ENCODE measurements at places on chromosomes 4 and X.

DNA sequence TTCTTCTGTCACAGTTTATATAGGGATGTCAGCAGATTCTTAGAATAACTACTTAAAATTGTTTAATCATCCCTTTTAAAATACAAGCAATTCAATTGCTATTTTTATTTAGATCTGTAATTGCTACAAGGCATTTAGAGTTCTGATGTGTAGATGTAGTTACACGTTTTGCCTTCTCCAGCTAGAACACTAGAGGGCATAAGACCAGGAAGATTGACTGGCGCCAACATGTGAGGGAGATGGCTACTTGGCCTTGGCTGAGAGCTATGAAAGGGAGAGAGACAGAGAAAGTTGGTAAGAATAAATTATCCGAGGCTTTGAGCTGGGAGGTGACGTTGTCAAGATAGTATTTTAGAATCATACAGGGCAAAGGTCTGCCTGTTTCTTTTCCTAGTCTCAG lies 563.7 kb upstream of the PRKX start:
- DNase-seq = no peak

- DNase-seq = peak; percentile 21
Observed at GRCh38 chr4:128715616-128716015, 93.9 kb upstream of the JADE1 start.

GRCh38 chrX:131521824-131522223 lies 22.1 kb upstream of the OR13H1 start:
- DNase-seq = no peak

DNA sequence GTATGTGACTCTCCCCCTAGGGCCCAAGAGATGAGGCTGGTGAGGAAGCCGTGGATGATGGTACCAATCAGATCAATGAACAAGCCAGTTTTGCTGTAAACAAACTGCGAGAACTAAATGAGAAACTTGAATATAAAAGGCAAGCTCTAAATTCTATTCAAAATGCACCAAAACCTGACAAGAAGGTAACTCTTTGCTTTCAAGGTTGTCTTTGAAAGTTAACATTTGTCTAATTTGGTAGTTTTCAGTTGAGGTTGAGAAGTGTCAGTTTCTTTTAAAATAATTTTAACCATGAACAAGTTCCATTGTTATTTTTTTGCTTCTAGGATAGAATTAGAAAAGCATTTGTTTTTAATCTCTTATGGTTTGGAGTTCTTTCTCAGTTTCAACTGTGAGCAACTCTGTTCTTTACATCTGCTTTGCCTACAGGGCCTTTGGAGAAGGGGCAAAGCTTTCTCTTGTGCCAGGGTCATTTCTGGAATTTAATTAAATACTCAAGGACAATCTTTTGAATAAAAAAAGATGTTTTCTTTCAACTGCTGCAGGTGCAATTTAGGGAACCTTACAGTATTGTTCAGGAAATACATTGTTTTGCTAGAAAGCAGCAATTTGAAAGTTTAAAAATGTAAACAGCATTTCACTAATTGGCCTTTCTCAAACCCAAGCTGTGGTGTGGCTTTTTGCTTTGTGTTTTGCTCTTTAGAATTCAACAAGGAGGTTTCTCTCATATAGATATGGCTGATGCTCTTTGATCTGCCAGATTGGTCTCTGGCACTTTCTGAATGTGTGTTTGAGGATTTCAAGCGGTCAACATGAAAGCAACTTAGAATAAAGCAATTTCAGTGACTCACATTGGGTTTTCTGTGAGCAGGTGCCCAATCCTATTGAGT lies 62.9 kb downstream of the LRP2BP start:
- no peak for DNase-seq

- no peak for DNase-seq
Observed at GRCh38 chr4:185472103-185472542, 590 bp upstream of the CCDC110 start.

- peak; percentile 38 for DNase-seq
Observed at GRCh38 chr4:137599734-137600133, 67.4 kb upstream of the PCDH18 start.

DNA sequence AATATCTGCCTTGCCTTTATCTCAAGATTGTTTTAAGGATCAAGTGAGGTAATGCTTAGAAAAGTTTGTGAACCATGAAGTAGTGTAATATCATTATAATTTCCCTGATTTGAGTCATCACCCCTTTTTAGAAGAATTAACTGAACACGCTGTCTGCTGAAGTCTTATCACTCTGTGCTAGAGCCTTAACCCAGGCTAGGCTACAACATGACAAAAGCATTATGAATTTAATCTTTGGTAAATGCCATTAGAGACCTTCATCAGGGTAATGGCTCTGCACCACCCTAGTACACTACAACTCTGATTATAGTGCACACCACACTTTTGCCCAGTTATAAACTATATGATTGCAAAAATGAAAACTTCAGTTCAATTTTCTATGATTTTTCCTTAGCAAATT lies 118.3 kb downstream of the ADGRL3 start:
- no peak for DNase-seq

DNA sequence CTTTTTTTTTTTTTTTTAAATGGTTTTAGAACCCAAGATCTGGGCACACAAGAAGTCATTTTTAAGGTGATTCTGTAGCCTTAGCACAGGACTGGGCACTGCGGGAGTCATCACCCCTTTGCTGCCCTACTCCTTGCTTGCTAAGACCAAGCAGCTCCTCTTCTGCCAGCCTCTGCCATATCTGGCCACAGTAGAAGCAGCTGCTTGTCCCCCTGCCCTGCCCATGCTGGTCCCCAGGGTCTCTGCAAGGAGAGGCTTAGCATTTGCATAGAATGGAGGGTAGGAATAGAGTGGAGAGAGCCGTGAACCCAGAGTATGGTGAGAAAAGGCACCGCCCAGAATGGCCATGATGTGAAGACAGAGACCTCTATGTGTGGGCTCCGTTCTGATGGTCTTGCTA lies 109.3 kb downstream of the ADRA2C start:
- no peak for DNase-seq

- DNase-seq = peak; percentile 10
Observed at GRCh38 chr4:97367878-97368277, 775.4 kb downstream of the STPG2 start.

- DNase-seq = no peak
Observed at GRCh38 chr4:84648178-84648577, 65.3 kb downstream of the CDS1 start.

DNA sequence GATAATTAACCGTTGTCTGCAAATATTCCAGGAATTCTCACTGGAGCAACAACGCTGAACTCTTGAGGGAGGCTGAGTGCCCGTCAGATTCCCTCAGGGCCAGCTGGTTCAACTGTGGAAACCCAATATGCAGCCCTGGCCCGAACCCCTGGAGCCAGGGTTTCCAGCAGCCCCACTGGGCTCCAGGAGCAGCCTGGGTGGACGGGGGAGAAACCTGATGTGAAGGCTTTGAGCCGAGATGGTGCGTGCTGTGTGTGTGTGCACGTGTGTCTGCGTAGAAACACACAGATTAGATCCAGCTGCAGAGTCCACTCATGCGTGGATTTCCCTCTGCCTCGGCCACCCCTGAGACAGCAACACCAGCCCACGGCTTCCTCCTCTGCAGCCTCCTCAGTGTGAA lies 19.4 kb upstream of the SLC25A6 start:
- no peak for DNase-seq

DNA sequence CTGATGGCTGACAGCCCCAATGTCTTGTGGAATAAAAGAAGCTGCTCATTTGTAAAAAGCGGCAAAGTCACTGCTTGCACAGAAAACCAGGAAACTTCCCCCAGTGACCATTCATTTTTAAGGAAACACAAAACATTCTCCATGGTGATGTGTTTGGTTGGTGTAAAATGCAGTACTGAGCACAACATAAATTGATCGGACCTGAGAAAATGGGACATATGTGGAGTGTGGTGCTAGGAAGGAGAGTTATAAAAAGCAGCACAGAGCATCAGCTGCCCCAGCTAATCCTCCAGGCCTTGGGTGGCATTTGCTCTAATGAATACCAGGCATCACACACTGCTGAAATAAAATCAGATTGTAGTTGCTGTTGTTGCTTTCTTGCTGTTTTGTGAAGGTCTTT lies 55.2 kb downstream of the GLRA2 start:
- no peak for DNase-seq

- no peak for DNase-seq
Observed at GRCh38 chr4:113781439-113782040, 20.0 kb upstream of the CAMK2D start.

- no peak for DNase-seq
Observed at GRCh38 chrX:118901991-118902390, 72.4 kb upstream of the LONRF3 start.

DNA sequence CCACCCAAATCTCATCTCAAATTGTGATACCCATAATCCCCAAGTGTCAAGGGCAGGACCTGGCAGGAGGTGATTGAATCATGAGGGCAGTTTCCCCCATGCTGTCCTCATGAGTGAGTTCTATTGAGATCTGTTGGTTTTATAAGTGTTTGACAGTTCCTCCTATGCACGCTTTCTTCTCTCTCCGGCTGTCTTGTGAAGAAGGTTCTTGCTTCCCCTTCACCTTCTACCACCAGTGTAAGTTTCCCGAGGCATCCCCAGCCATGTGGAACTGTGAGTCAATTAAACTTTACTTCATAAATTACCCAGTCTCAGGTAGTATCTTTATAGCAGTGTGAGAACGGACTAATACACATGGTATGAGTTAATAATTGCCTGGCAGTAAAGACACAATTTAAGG lies 581.7 kb upstream of the AMOT start:
- no peak for DNase-seq

- DNase-seq = no peak
Observed at GRCh38 chr4:62410371-62411003, 1210.4 kb downstream of the ADGRL3 start.

DNA sequence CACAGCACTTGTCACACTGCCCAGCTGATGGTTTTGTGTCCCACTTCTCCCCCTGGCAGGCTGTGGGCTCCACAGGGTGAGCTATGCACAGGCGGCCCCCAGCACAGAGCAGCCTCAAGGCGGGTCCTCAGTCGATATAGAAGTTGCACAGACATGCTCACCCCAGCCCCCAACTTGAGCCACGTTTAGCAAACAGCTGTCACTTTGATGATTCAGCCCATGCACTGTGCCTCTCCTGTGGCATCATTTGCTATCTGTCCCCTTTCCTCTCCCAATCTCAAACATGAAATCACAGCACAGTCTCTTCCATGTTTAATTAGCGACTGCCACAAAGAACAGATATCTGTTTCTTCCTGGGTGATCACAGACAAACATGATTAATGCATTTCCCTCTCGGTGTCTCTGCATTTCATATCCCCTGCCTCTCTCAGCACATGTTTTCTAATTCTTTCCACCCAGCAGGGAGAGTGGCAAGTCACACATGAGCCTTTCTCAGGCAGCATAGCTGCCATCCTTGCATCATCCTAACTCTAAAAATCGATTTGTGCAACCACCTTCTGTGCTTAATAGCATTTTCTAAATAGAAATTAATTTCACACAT lies 204.9 kb downstream of the EVC2 start:
- no peak for DNase-seq

DNA sequence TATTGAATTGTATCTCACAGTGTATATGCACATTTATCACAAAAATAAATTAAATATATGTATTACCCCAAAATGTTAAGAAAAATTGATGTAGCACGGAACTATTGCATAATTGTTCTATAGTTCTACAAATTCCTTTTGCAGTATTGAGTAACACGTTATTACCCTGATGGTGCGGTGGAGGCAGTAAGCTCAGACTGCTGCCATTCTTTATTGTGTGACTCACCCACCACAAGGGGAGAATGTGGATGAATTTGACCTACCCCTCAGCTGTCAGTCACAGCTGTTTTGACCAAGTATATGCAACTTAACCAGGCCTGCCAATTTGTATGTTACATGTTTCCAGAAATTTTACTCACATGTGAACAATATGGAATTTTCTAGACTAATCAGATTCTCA lies 506.6 kb downstream of the SH3BGRL start:
- DNase-seq = no peak

- no peak for DNase-seq
Observed at GRCh38 chrX:18725310-18725943, 18.0 kb downstream of the PPEF1 start.

DNA sequence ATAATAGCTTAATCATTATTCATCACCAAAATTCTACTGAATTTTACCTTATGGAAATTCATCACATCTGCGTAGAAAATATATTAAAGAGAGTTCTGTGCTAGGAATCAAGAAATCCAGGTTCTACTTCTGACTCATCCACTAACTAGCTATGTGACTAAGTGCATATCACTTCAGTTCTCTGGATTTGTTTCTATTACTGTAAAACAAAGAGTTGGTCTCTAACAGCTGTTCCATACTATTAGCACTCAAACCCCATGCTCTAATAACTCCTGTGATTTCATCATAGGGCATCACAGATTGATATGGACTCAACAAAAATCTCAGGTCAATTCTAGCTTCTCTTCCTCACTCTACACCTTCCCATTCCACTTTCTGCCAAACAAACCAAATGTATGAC lies 572.0 kb downstream of the INPP4B start:
- DNase-seq = no peak

DNA sequence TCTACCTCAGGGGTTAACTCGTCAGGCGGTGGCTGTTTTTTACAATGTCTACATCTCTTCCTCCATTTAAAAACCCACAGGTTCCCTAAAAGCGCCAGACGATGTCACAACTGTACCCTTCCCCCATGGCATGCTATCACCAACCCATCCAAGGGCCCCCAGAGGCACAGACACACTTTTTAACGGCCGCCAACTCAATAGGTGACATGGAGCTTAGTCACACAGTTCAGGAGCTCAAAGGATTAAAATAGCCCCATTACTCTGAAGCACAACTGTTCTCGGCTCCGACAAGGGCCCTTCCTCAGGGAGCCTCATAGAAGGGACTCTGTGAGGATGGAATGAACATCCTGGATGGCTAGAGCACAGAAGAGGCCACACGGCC lies 12.4 kb downstream of the SH3KBP1 start:
- DNase-seq = no peak

DNA sequence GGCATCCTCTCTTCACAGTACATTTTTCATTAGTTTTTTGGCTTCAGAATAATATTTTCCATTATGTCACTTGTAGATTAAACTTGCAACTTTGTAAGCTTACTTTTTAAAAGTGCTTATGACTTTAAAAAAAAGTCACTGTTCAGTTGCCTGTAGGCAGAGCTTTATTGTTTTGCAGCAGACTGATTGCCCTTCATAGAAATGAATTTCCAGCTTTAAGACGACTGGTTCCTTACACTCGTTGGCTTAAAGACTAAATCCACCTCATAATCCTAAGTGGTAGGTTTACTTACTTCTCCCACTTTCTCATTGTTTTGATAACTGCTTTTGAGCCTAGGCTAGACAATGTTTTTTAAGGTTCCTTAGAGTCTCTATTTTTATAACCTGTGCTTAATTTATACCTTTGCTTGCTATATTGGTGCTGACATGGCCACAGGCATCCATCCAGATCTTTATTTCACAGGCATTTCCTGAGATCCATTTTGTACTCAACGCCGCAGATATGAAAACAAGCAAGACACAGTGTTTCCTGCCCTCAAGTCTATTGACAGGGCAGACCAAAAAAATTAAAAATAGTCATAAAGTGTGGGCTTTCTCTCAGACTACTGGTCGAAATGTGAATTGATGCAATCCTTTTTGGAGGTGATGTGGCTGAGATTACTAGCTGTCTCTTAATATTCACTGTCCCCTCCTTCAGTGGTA lies 12.6 kb upstream of the IL13RA2 start:
- peak; percentile 27 for DNase-seq

- no peak for DNase-seq
Observed at GRCh38 chr4:183249854-183250253, 70.2 kb downstream of the CLDN22 start.
